ENCODE measurements at places on chromosomes 12 and 14. TPM values are rescaled to one million over a fixed set of nuclear protein-coding genes. Genes with fewer than 3 reads are reported as not detected.

Gene KTN1
- total RNA-seq = 171 TPM

Gene MUCL1
- total RNA-seq = not detected

Gene AGAP2
- total RNA-seq = 2.4 TPM

Gene KCNA1
- 0.08 TPM for total RNA-seq

Gene OVCH1
- total RNA-seq = 0.47 TPM

Gene TAS2R46
- total RNA-seq = 5.8 TPM

Gene ENO2
- total RNA-seq = 68.2 TPM

Gene TSPAN31
- 75.8 TPM for total RNA-seq

Gene CFAP54
- 3.0 TPM for total RNA-seq

Gene LRTM2
- total RNA-seq = not detected

Gene ERP27
- 0.54 TPM for total RNA-seq

Gene TMEM121
- 4.6 TPM for total RNA-seq

Gene PRORP
- 18.5 TPM for total RNA-seq

GRCh38 chr14:85050180-85050579, 479.8 kb upstream of the FLRT2 start:
- ATAC-seq = no peak

DNA sequence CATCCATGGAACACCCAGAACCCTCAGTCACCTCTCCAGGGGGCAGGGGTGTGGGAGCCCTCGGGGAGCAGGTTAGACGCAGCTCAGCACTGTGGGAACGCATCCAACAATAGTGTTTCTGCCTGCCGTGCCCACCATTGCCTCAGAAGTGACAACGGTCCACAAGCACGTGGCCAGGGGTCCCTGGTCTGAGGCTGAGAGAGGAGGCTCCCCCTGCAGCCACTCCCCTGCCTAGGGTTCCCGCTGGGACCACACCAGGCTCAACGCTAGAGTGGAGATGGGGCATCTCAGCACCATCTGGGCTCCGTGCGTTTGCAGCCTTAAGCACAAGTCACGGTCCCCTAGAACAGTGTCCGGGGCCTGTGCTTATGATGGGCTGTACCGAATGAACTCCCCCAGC, 62.7 kb downstream of the TESC start:
- no peak for ATAC-seq

GRCh38 chr12:2173971-2174370, 121.2 kb downstream of the CACNA1C start:
- no peak for ATAC-seq

GRCh38 chr12:116426391-116427136, 132.6 kb upstream of the MAP1LC3B2 start:
- ATAC-seq = peak; percentile 84

DNA sequence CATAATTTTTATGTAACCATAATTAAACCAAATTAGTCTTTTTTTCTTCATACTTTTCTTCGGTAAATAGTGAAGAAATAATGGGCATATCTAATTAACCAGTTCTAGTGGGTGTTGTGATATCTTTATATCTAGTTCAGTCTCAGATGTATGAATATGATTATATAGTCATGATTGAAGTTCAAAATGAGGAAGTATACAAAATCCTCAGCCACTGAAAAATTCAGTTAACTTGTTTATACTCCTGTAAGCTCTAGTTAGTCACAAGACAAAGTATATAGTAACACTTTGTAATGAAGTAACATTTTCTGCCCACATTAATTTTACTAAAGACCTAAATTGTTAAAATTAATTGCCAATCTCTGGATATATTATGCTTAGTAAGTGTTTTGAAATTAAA, 46.5 kb downstream of the CAND1 start:
- ATAC-seq = no peak

- peak; percentile 55 for ATAC-seq
Observed at GRCh38 chr12:9751204-9752144, 9.2 kb downstream of the CD69 start.

GRCh38 chr12:112151766-112152541, 26.6 kb downstream of the TRAFD1 start:
- no peak for ATAC-seq

DNA sequence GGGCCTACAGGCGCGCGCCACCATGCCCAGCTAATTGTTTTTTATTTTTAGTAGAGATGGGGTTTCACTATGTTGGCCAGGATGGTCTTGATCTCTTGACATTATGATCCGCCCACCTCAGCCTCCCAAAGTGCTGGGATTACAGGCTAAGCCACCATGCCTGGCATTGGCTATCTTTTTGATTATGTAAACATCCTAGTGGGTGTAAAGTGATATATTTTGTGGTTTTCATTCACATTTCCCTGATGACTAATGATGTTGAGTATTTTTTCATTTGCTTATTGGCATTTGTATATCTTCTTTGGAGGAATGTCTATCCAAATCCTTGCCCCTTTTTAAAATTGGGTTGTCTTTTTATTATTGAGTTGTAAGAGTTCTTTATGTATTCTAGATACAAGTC, 16.3 kb downstream of the CREBL2 start:
- ATAC-seq = no peak

GRCh38 chr12:71599210-71599609, 64.4 kb downstream of the ZFC3H1 start:
- no peak for ATAC-seq

DNA sequence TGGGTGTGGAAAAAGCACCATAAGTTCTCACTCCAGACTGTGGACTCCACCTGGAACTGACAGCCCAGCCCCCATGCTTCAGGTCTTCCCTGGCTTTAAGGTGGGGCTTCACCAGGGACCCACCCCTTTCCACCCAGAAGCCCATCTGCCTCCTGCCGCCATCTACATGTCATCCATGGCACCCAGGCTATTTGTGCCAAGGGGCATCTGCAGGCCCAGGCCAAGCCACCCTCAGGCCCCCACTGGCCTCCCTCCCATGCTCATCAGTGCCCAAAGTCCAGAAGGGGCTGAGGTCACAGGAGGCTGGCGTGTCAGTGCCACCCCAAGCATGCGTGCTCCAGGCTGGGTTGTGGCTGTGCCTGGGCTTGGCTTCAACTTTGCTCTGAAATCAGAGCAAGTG, 212.2 kb upstream of the DIO3 start:
- no peak for ATAC-seq

- no peak for ATAC-seq
Observed at GRCh38 chr12:32726286-32726685, 29.4 kb downstream of the YARS2 start.

GRCh38 chr14:91681118-91681517, 50.8 kb downstream of the CATSPERB start:
- ATAC-seq = no peak

DNA sequence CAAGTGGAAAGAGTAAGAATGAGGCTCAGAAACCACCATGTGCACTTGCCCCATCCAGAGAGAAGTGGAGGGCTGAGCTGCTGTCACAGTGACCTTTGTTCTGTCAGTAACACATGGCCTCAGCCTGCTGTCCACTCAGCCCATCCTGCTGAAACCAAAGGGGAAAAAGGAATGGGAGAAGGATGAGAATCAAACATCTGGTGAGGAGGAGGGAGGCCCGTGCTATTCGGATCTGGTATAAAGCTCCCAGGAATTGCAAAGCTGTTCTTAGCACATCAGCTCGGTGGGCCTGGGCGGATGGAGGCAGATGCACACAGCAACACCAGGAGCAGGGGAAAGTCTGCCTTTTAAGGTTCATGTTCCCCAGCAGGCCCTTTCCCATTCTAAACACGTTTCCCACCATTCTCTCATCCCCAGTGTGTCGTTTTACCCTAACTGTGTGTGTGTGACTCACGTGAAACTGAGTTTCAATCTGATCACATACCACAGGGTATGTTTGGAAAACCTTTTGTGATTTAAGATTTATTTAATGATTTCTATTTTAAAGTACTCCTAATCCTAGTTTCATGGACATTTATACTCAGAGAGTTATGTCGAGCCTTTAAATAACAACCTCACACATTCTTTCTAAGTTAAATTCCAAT, 36.8 kb downstream of the RTRAF start:
- no peak for ATAC-seq

DNA sequence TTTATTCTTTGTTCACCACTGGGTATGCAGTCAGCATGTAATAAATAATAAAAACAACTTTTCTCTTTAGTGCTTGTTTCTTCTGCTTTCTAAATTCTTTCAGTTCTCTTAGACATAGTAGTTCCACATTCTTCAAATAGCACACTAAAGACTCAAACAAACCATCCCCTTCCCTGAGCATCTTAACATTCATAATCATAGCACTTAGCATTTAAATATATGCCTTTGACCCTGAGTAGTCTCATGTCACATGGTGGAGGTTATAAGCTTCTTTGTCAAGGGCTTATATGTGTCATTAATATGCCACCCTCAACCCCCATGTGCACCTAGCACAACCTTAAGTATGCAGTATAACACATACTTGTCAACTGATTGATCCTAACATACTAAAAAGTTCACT, 212.7 kb downstream of the PHLDA1 start:
- no peak for ATAC-seq

GRCh38 chr14:38442208-38442607, 186.3 kb upstream of the CLEC14A start:
- no peak for ATAC-seq

GRCh38 chr14:22977684-22978486, 4.5 kb downstream of the AJUBA start:
- peak; percentile 47 for ATAC-seq
